ENCODE measurements at places on chromosomes 6 and 20.

GRCh38 chr20:61288331-61288784 is 36.3 kb downstream of the CDH4 start:
- DNase-seq = no peak

DNA sequence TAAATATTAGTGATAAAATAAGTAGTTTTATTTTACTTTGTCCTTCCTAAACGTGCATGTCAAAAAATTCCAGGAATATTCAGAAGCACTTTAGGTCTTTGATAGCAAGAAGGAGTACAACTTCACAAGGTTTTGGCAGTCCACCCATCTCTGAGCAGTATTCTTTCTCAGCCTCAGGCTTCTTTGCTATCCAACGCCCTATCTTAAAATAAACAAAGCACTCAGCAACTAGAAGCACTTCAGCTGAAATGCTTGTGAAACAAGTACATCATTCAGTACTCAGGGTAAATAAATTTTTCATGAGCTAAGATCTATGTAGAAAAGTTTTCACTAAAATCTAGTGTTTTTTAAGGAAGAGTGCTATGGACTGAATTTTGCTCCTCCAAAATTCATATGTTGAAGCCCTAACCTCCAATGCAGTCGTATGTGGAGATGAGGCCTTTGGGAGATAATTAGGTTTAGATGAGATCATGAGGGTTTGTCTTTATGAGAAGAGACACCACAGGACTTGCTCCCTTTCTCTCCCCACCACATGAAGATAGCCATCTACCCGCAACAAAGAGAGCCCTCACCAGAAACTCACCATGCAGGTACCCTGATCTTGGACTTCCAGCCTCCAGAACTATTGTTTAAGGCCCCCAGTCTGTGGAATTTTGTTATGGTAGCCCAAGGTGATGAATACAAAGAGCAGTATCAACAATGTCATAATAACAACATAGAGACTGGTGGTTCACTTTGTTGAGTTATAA is 539.1 kb downstream of the TFAP2A start:
- DNase-seq = peak; percentile 15

DNA sequence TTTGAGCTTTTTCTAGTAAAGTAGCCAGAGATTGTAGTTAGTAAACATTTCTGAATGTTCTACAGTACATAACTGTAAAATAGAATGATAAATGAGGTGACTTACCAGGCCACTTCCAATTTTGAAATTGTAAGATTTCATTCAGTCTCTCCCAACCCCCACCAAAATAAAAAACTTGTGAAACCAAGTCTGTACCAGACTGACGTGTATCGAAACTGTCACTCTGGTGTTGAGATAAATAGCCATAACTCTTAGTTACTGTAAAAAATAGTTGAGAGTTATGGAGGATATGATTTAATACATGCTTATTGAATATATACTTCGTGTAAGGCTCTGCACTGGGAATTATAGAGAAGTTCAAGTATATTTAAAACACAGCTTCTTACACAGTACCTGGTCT is 455.7 kb downstream of the PLCB1 start:
- DNase-seq = no peak

GRCh38 chr6:93894521-93894920 is 475.2 kb upstream of the EPHA7 start:
- DNase-seq = no peak

DNA sequence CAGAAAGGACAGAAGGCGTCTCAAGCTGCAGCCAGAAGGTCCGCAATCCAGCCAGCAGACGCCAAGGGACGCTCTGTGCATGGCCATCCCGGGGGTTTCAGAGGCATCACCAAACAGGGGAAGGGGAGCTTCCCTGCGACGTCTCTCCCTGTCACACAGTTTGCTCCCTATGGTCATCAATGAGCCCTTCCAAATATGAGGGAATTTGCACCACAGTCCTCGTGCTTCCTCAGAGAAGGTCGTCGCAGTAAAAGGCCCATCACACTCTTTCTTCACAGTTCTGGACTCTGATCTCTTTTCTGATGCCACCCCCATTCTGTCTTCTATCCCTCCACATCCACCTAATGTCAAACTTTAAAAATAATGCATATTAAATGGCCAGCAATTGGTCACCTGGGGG is 10.2 kb upstream of the FOXC1 start:
- DNase-seq = no peak

DNA sequence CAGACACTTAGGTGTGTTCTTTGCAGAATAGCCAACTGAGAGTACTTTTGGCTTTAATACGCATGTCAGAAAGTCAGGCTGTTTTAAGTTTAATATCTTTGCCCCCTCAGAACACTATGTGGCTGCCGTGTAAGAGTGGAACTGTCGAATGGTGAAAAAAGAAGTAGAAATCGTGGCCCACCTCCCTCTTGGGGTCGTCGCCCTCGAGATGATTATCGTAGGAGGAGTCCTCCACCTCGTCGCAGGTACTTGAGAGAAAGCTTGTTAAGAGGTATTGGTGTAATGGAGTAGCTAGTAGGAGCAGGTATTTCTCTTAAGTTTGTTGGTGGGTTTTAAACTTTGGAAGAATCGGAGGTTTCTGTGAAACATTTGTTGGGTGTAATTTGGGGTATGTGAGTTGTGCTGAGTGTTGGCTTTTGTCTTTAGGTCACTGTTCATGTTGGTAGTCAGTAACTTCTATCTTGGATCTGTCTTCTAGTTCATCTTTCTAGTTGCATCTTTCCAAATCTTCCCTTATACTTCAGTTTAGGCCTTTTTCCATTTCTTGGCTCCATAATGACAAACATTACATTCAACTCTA is 4.7 kb downstream of the SRSF3 start:
- DNase-seq = no peak

GRCh38 chr6:144746902-144747469 is 461.9 kb downstream of the UTRN start:
- DNase-seq = no peak

DNA sequence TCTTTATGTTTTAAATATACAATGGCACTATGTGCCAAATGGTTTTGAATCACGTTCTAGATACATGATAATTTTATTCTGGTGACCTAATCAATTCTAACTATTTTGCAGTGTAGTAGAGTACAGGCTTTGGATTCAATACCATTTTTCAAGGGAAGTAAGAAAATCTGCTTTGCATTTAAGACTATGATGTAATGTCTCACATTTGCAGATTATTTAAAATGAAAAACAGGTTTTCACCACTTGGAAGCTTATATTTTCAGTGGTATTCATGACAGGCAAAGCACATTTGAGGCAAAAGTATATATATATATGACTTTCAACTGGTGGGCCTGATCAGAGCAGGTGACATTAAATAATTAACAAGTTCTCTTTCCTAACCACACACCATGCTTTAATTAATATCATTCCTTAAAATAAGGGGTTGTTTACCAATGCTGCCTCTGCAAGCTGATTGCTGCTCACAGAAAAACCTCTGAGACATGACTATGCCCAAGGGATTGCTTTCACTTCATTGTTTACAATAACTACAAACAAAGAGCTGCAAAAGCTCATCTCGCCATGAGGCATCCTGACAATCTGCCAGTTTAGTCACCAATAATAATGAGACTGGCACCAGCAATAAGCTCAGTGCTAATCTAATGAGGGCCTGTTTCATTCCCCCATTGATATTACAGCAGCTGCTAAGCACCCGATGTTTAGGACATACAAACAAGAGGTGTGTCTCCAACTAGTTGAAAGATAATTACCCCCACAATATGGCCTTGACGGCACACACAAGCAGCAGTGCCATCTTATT is 1176.0 kb upstream of the GJE1 start:
- DNase-seq = no peak

Measured in DMS79 treated with DMSO at 0.1 percent for 48 hours (cell line).